ENCODE measurements at places on chromosomes 11 and 22.

GRCh38 chr22:41695211-41695610 lies 4.1 kb upstream of the MEI1 start:
- DNase-seq = no peak

- DNase-seq = no peak
Observed at GRCh38 chr22:37503183-37503683, 16.0 kb downstream of the CARD10 start.

DNA sequence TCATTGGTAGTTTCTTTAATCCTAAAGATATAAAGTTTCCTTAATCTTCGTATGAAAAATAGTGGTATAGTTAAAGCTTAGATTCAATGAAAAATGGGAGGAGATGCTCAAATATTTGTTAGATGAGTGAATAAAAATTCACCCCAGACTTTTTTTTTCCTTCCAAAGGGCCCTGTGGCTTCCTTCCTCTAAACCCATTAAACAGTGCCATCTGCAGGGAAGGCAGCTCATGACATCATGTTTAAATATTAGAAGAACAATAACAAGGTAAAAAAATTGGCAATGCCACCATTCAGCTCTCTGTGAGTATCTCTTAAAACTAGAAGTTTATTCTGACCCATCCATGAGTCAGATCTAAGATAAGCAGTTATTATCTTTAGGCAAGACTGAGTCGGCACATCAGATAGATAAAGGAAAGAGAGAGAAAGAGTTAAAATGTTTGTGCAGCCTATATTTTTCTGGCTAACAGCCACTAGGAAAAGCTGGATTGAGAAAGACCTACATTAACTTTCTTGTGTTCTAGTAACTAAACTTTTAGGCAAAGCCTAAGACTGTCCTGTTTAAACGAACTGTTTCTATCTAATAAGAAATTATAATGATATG lies 19.1 kb upstream of the OOSP1 start:
- peak; percentile 23 for DNase-seq

DNA sequence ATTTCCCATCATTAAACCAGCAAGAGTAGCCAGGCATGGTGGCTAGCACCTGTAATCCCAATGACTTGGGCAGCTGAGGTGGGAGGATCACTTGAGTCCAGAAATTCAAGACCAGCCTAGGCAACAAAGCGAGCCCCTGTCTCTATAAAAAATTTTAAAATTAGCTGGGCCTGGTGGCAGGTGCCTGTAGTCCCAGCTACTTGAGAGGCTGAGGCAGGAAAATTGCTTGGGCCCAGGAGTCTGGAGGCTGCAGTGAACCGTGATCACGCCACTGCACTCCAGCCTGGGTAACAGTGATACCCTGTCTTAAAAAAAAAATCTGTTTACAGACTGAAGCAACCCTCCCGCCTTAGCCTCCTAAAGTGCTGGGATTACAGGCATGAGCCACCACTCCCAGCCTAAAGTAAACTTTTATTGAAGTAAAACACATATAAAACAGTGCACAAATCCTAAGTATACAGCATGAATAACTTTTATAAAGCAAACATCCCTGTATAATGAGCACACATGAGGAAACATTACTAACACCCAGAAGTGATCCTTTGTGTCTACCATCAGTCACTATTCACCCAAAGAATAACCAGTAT lies 12.6 kb downstream of the UCP3 start:
- no peak for DNase-seq

- peak; percentile 33 for DNase-seq
Observed at GRCh38 chr11:109641549-109641948, 219.6 kb downstream of the C11orf87 start.

- DNase-seq = no peak
Observed at GRCh38 chr11:37804666-37805065, 1206.6 kb upstream of the RAG2 start.

Data from fibroblast of mammary gland (primary cell).